Cortex of kidney (tissue), 1 donor: ENCODE measurements at places on chromosomes 3 and 15.

DNA sequence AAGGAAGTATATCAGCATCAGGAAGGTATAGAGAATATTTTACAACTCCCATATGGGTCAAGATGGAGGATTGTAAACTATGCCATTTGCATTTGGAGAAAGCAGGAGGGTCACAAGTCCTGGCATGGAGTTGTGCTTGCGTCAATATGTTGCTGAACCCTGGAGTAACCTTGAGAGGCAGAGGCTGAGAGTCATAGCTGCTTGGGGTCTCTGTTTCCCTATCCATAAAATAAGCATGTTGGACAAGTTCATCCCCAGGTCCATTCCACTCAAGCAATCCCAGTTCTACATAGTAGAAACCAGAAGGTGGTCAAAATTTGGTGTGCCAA is 273.6 kb downstream of the MECOM start:
- DNase-seq = no peak

DNA sequence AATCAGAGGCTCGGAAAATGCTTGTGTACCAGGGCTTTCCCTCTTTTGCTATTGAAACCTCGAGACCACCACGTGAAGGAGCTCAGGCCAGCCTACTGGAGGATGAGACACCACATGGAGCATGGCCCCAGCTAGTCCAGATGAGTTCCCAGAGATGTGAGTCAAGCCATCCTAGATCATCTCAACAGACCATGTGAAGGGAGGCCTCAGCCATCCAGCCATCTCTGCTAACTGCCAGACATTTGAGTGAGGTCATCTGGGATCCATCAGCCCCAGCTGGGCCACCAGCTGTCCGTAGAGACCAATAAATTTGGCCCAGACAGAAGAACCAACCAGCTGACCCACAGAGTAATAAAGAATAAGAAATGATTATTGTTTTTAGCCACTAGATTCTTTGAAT is 62.8 kb upstream of the PROK2 start:
- DNase-seq = no peak

DNA sequence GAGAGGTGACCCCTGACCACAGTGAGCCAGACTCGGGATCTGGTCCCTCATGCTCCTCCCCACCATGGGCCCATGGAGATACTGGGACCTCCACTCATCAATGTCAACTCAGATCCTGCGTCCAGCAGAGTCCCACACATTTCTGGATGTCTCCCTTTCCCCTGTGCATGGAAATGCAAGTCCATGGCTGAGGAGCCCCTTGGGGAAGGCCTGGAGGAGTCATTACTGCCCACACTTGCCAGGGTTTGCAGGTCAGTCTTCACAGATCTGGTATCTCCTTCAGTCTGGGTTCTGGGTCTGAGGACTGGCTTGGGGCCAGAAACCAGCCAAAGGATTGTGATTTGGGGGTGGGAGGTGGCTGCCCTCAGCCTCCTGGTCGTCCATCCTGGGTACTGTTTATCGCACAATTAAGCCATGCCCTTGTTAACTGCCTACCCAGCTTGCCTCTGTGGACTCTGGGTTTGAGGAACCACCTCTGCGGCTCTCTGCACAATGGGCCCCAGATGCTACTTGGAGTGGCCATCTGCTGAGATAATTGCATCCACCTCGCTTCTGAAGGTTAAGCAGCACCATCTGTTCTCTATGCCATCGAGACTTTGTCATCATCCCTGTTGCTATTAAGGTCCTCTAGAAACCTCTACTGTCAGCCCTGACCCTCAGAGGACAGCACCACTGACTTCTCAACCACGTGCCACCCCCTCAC is 49.9 kb upstream of the KLF13 start:
- DNase-seq = no peak

DNA sequence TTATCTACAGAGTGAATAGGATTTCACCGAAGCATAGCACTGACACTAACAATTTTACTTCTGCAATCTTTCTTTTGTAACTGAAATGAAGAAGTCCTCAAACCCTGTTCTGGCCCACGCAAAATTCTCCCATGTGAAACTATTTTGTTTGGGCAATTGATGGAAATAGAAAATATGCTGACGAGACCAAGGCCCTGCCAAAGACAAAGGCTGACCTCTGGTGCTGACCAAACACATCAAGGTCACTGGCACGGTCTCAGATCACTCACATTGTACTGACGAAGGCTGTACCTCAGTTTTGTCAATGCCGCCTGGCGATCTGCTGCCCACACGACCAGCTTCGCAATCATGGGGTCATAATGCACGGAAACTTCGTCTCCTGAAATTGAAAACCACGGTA is 58.4 kb upstream of the DCUN1D1 start:
- no peak for DNase-seq

DNA sequence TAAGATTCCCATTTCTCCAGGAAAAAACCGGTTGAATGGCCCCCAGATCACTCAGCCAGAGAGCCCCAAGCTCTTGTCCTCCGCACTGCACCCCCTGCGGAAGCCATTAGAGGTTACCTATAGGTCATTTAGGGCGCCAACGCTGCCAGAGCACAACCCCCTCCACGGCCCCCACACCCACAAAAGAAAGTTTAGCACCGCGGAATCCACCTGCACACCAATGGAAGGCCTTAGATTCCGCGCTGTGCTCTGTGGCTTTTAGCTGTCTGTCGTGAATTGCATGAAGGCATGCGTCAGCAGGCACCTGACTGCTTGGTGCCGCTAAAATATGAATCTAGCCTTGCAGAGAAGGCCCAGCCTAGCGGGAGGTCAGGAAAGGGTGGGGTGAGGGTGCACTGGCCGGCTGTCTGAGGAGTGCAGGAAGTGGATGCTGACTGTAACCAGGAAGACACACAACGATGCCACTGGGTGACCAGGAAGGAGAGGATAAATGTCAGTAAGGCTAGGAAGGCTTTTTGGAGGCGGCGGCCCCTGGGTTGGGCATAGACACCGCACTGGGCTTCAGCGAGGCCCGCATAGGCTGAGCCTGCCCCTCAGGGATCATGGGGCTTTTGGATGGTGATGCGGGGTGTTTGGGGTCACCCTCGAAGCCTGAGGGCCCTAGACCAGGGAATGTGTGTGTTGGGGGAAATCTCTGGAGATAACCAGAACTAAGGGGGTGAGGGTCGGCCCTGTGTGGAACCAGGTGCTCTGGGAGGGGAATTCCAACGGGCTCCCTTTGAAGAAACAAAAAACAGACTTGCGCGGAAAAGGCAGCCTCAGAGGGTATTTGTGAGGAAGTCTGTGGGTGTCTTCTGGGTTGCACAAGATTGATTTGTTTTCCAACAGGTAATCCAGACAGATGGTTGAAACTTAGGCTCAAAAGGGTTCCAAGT is 976 bp upstream of the NUP210 start:
- DNase-seq = no peak

DNA sequence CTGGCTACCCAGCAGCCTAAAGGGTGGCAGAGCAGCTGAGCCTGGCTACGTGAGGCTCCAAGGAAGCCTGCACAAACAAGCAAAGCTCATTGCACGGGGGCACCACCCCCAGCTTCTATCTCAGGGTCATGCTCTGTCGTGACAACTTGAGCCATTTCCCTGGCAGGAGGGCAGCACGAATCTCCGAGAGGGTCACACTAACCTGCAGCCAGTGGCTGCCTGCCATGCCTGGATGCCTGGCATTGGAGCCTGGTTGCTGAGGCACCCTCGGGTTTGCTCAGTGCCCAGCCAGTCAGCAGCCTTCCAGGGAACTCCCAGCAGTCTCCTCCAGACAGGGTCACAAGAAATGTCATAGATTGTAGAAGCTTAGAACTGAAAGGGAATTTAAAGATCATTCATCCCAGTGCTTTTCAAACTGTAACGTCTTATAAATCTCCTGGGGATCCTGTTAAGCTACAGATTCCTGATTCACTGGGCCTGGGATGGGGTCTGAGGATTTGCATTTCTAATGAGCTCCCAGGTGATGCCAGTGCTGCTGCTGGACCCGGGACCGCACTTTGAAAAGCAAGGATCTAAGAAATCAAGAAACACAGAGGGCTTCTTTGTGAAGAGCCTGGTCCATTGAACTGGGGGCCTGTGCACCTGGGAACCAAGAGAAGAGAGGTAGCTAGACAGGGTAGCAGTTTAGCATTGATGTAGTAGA is 48.4 kb downstream of the TMEM266 start:
- DNase-seq = no peak

DNA sequence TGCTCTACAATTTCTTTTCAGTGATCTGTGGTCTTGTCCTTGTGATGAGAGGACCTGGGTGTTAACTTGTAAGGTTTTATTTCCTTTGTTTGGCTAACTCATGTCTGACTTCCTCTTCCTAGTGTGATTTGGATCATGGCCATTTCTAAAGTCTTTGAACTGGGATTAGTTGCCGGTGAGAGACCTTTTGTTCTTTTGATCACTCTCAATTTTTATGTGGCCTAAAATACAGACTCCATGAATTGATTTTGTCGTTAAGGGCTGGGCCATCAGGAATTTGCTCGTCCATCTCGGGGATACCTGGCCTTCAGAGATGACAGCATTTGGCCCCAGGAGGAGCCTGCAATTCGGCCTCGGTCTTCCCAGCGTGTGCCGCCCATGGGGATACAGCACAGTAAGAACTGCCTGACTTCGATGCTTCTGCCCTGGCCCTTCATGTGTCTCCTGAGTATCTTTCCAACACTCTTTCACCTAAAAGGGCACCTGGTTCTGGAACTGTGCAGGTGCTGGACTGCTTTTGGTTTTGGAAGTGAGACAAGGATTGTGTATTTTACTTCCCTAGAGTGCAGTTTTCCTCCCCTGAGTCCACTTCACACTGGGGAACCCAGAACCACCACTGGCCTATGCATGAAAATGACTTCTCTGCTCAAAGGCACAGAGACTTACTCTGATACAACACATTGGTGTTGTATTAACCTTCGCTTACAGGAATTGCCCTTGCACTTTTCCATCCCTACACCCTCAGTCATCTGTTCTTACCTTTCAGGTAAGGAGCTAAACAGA is 13.1 kb upstream of the LRRC2 start:
- DNase-seq = no peak

GRCh38 chr15:58498821-58499580 is 67.2 kb downstream of the LIPC start:
- DNase-seq = no peak

GRCh38 chr15:66953523-66954229 is 111.7 kb upstream of the SMAD3 start:
- DNase-seq = no peak

GRCh38 chr15:95923792-95924191 is 406.7 kb upstream of the NR2F2 start:
- DNase-seq = no peak

GRCh38 chr15:48607846-48608245 is 37.7 kb downstream of the FBN1 start:
- no peak for DNase-seq

DNA sequence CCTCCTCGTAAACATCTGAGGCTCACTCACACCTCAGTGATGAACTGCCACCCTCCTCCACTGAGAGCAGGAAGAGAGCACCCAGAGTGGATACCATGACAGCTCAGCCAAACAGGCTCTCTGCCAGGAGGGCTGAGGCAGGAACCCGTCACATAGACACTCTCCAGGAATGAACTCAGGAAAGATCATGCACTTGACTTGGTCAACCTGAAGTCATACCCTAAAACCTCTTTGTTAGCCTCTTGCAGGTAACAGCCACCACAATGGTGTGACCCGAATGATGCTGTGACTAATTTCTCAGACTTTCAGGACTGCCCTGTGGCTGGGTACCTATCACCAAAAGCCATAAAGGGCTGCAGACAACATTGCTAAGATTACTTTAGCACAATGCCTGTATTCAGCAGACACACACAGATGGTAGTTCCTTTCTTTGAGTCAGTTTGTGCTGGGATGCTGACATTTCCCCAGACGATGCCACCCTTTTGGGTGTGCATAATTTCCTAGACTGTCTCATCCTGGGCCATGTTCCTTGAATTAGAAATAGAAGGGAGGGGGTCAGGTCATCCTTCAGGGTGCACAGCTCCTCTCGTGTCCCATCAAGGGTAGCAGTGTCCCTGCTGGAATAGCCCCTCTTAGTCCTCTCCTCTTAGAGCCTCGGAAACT is 30.3 kb downstream of the CX3CR1 start:
- no peak for DNase-seq

GRCh38 chr3:168044049-168044448 is 51.7 kb downstream of the GOLIM4 start:
- DNase-seq = no peak

- no peak for DNase-seq
Measured at GRCh38 chr15:84731774-84732173, 15.8 kb upstream of the SEC11A start.

- no peak for DNase-seq
Measured at GRCh38 chr3:101091489-101091888, 98.3 kb upstream of the ABI3BP start.

DNA sequence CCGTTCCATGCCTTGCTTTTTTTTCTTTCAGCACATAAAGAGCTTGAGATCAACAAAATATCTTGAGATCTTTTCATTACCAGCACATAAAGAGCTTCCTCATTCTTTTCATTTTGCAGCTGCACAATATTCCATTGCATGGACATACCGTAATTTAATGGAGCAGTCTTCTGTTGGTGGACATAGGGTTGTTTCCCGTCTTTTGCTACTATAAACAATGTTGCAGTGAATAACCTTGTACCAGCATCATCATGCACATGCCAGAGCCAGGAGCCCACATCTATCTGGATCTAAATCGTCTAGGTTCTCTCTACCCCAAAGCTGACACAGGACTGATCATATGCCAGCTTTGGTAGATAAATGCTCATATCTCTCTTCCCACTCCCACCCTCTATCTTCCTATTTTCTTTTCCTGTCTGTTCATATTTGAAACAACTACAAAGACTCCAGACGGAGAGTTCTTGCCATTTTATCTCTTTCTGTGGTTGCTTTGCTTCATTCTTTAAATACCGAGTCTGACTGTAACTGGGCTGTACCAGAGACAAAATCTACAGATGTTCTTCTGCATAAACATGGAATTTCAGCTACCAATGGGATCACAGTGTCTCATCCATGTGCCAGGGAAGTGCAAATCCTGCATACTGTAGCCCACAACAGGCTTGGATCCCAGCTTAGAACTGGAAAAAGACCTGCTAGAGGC is 47.1 kb upstream of the AKAP13 start:
- no peak for DNase-seq

- no peak for DNase-seq
Measured at GRCh38 chr3:51385621-51386091, 565 bp downstream of the MANF start.

DNA sequence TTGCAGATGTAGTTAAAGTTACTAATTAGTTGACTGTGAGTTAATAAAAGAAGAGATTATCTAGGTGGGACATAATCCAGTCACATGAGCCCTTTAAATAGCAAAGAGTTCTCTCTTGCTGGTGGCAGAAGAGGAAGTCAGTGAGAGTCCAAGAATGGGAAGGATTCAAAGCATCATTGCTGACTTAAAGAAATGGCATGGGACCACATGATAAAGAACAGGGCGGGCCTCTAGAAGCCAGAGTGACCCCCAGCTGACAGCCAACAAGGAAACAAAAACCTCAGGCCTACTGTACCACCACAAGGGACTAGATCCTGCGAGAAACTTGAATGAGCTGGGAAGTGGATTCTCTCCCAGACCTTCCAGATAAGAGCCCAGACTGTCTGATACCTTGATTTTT is 447.2 kb upstream of the CCDC54 start:
- no peak for DNase-seq

GRCh38 chr15:92619145-92620101 is 36.2 kb downstream of the FAM174B start:
- no peak for DNase-seq
